ENCODE measurements at places on chromosomes 13 and 19.

DNA sequence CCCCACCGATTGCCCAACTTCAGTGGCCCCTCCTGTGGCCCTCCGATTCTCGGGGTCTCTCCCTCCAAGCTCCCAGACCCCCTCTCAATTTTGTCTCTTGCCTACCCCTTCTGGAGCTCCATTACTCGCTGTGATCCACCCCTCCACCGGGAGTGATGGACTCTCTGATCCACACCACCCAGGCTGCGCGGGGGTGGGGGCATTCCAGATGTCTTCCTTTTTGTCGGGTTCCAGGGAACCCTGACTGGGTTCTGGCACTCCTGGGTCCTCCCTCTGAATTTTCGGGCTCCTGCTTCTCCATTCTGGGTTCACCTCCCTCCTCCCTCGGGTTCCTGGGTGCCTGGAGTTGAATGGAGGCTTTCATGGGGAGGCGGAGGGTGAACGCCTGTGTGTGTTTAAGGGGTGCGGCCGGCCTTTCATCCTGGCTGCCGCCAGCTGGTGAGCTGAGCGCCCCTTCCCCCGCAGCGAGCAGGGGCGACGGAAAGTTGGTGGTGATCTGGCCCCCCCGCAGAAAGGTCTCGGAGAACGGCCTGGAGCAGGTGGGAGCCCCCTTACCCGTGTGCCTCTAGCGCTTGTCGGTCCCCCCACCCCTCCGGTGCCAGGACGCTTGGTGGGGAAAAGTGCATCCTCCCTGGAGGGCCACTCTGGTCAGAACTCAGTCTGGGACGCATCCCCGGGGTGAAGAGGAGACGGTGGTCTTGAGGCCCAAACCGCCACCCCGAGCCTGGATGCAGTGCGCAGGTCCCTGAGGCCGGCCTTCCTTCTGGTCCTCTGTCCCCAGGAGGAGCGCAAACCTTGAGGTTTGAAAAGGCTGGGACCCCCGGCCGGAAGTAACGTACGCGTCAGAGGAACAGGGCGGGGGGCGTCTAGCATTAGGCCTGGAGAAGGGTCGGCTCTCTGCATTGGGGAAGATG, 1.6 kb downstream of the MISP3 start:
- no peak for DNase-seq

DNA sequence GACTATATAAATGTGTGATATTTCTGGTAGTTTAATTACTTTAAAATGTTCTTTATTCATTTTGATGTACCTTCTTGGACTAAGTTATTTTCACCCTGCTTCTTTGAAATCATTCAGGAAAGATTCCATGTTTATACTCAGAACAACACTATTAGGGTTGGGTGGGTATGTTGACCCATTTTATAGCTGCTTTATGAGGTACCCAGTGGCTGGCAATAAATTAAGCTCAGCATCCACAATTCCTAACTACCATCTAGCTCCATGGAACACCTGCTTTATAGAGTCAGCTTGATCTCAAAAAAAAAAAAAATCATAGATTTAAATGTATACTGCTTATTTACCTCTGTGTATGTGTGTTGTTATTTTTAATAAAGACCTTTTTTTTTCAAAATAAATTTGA, 78.9 kb upstream of the ZNF91 start:
- no peak for DNase-seq

DNA sequence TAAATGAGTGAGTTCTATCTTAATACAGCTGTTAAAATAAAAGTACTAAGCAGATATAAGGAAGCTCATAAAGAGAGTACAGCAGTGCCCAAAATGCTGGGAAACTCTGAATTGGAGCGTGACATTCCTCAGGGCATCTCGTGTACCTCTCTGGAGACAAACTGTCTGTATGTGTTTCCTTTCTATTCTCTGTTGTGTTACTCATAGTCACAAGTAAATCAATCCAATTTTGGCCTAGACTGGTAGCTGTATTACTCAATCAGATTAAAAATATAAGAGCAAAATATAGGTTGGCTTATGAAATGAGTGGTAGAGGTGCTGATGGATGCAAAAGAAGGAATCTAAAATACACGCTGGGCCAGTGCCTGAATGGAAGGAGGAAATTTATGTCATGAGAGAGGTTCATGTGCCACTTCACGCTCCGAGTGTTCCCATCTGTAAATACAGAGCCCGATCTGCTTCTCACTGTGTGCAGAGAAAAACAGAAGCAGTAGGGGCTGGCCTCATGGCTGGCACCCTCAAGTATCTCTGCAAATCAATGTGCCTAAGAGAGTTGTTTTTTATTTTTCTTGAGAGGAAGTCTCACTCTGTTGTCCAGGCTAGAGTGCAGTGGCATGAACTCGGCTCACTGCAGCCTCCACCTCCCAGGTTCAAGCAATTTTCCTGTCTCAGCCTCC, 58.7 kb upstream of the RGCC start:
- DNase-seq, result no peak

- DNase-seq, result no peak
Observed at GRCh38 chr13:30898070-30898469, 8.0 kb upstream of the MEDAG start.

- DNase-seq, result peak; percentile 2
Observed at GRCh38 chr13:72458701-72459100, 268.7 kb downstream of the MZT1 start.

GRCh38 chr19:47663435-47663910, 49.7 kb upstream of the EHD2 start:
- DNase-seq, result peak; percentile 95

DNA sequence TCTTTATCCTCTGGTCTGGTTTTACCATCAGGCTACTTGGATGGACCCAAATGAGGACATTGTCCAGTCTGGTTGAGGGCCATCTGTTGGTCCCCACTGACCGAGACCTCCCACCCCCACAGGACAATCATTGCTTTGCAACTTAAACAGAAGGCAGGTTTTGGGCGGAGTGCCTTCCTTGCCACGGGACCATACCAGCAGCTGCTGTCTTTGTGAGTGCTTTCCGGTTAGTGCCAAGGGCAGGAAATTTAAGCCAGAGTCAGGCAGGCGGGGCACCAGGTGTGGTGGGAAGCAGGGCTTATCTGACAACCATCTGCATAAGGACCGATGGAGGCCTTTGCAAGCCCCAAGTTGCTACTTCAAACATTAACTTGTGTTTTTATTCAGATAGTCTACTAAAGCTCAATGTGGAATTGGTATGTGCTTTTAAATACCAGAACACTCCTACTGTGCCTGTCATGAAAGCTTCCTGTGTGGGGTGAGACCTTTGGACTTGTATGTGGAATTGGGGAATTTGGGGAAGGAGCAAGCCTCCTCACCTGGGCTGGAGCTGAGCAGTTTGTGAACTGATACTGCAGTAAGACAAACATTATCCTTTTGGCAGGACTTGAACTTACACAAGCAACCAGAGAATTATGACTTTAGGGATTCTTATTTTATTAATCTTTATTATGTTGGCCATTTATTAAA, 39.3 kb upstream of the UBE2L5 start:
- no peak for DNase-seq

DNA sequence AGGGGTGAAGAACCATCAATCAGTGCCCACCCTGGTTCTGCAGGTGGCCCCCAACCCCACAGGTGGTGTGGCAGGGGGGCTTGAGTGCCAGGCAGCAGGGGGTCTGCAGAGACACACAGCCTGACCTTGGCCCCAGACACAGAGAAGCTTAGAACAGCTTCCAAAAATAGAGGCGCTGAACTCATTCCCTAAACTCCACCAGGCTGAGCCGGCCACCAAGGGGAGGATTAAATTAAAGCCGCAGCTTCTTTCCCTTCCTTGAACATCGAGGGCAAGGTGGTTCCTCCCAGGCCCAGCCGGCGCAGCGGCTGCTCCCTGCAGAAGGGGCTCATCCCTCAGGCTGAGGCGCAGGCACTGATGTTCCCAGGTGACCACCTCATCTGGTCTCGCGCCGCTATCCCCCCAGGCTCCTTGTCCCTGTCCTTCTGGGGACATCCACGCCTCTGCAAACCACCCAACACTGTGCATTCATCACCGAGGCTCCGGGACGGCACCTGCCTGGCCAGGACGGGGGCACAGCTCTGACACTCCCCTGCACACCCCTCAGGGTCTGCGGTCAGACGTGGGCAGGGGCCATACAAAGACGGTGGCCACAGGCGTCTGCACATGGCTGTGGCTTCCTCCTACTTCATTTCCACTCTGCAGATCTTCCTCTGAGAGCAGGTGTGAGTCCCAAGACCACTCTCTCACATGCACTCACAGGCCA, 30.9 kb downstream of the LAMP1 start:
- DNase-seq, result no peak

DNA sequence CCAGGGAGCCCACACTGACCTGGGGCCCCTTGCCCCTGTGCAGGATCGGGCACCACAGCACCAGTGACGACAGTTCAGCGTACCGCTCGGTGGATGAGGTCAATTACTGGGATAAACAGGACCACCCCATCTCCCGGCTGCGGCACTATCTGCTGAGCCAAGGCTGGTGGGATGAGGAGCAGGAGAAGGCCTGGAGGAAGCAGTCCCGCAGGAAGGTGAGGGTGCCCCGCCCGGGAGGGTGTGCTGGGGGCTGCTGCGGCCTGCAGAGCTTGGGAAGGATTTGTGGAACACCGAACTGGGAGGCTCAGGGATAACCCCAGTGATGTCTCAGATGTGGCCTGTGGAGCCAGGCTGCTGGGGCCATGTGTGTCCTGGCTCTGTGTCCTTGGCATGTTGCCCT, 4.2 kb downstream of the B3GNT8 start:
- DNase-seq, result no peak

- DNase-seq, result no peak
Observed at GRCh38 chr13:97727991-97728390, 225.5 kb upstream of the IPO5 start.

GRCh38 chr19:46542428-46543230, 47.0 kb upstream of the PNMA8B start:
- peak; percentile 88 for DNase-seq

GRCh38 chr13:47211106-47211505, 314.3 kb upstream of the HTR2A start:
- DNase-seq, result peak; percentile 39

All from fibroblast of mammary gland (primary cell).